Activated T-helper 1 cell treated with anti-CD3 and anti-CD28 coated beads, Interleukin-2, amount 50 U/mL, for 16 hours (primary cell): ENCODE measurements at places on chromosomes 5 and 9.

- DNase-seq = no peak
Observed at GRCh38 chr9:109249615-109250014, 71.2 kb downstream of the EPB41L4B start.

GRCh38 chr5:140240987-140241706, 61.8 kb downstream of the PFDN1 start:
- no peak for DNase-seq

DNA sequence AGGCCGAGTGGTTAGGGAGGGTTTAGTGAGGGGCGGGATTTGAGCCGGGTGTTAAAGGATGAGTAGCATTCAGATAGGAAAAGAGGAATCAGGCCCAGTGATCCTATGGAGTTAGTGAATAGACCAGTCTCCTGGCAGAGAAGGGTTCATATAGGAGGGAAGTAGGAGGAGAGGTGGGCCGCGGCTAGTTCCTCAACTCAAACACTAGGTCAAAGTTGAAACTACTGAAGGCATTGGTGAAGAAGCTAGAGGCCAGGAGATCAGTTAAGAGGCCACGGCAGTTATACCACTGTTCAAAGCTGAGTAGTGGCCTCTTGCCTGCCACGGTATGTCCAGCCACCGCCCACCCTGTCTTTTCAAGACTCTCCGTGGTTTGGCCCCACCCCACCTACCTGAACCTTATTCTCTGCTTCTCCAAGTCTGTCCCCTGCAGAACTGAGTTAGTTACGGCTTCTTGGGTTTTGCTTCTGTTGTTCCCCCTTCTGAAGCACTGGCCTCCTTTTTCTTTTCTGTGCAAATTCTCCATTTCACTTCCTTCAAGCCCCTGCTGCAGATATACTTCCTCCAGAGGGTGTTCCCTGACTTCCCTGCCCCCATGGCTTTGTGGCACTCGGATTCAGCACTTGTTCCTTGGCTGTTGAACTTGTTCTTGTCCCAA, 1.8 kb downstream of the ZBTB34 start:
- no peak for DNase-seq

GRCh38 chr9:110443866-110444220, 106.2 kb upstream of the TXNDC8 start:
- DNase-seq = no peak

DNA sequence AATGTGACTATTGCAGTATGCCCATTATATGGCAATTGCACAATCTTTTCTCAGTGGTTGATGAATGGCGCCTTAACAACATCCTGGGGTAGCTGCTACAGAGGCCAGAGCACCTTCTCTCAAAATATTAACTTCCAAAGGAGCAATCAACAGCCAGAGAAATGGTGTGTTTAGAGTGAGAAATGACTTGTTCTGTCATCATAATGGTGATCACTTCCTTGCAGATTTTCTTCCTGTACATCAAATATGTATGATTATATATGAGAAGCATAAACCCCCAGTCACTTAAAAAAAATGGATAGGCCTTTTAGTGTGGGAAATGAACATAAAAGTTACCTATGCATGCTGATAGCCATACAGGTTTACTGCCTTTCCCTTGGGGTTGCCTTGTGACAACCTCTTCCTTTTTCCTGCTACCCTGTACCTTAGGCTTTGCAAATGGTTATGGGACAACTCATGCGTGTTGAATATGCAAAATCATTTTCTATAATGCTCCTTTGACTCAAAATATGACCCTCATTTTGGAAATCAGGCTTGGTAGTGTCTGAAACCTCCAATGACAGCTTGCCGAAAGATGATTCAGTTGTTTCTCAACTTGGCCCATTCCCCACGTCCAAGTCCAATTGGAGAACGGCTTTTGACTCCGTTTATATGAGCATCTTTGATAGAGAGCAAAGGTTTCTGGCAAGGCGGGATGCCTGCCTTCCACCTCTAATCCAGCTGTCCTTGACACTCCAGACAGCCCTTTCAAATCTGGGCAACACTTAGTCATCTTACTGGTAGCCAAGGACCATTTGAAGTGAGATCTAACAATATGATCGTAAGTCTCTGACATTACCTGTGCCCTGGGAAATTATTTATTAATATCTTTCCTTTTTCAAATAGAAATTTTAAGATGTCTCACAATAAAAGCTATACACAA, 69.3 kb downstream of the SLC1A1 start:
- no peak for DNase-seq

DNA sequence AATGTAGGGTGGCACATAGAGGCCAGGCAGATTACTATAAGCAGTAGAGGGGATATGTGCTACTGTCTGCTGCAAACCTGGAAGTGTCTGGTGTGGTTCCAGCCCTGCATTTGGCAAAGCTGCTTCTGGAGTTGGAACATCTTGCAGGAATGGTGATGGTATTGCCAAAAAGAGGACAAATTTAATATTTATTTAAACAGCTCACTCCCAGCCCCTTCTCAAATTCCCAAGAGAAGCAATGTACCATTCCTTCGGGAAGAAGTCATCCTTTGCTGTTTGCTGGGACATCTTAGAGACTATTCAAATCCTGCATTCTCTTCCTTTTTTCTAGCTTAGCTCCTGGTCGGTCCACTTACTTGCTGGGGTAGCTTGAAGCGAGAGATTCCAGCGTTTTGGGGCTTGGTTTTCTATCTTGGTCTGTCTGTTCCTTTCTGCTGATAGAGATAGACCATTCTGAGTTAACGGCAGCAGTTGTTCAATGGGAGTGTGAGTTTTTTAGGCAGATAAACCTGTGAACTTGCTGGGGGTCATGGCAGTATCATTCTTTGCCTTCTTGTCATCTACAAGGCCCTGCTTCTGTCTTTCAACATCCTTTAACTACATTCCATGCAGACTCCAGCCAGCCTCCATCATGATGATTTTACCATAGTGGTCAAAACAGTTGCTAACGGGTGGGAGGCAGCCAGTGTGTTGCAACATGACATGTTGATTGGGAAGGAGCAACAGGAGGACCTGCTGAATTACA, 69.9 kb downstream of the RCL1 start:
- DNase-seq = no peak

- DNase-seq = no peak
Observed at GRCh38 chr5:118371973-118372831, 616.1 kb downstream of the DTWD2 start.

GRCh38 chr5:158382473-158382872, 523.5 kb upstream of the CLINT1 start:
- no peak for DNase-seq

DNA sequence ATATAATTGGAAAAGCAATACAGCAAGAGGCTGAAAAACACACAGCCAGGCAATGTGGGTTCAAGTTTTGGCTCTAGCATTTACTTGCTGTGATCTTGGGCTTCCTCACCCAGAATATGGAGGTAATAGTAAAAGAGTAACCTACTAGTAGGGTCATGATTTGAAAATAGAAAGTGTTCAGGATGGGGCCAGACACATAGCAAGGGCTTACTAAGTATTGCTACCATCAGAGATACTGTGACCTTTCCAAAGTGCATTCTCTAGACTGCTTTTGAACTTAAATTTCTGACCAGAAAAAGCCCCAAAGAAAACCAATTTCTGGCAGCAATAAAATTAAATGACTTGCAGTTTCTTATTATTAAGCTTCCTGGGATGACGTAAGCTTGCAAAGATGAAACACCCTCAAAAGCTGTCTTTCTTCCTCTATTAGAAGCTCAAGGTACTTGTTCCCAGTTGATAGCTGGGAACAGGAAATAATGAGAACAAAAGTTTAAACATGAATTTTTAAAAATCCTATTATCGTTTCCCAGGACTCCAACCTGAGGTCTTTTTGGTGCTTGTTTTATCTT, 20.3 kb downstream of the SLC45A2 start:
- DNase-seq = no peak

- DNase-seq = no peak
Observed at GRCh38 chr5:154541553-154541952, 63.5 kb upstream of the HAND1 start.

DNA sequence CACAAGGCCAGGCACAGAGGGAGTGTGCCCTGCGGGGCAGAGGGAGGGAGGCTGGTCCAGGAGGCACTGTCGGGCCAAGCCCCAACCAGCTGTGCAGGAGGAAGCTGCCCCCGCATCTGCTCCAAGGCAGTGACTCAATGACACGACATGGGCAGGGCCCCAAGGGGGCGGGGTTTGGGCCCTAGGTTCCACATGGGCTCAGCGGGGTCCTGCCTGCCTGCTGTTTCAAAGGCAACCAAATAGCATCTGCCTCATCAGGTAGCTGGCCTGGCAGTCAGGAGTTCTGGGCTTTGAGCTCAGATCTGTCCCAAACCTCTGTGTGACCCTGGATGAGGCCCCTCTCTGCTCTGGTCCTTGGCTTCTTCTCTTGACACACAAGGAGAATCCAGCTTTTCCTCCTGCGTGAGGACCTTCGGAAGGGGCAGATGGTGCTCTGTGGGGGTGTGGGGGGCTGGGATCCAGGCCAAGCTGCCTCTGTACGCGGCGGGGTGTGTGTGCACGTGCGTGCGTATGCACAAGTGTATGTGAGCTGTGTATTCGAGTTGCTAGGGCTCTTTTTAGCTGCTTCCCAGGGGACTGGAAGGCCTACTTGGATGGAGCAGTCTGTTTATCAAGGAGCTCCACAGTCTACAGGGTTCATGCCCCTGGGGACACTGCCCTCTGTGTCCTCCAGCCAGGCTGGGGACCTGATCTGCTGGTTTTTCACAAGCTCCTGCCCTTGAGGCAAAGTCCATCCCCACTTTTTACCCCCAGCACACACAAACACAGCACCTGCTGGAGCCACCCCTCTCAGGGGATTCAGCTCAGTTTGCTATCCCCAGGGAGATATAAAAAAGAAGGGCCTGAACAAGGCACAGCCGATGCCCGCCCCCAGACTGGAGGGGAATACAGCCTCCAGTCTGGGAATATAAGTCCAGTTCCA, 138.9 kb downstream of the RGS3 start:
- DNase-seq = no peak
